ENCODE measurements at places on chromosomes 1 and 21.

DNA sequence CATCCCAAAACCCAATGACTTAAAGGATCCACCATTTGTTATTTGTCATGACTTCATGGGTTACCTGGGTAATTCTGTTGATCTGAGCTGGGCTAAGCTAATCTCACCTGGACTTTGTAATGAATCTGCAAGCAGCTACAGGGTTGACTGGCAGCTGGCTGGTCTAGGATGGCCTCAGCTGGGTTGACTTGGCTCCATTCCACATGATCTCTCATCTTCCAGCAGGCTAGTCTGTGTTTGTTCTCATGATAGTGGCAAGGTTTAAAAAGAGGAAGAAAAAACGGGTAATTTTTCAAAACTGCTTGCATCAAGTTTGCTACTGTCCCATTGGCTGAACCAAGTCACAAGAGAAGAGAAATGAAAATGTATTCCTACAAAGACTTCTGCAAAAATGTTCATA, 24.8 kb upstream of the ZMYM4 start:
- no peak for DNase-seq

GRCh38 chr1:178581351-178582303, 68.7 kb downstream of the TEX35 start:
- DNase-seq: no peak

GRCh38 chr1:83102630-83103071, 896.3 kb downstream of the TTLL7 start:
- no peak for DNase-seq

- peak; percentile 88 for DNase-seq
These were observed 17.0 kb downstream of the NES start for GRCh38 chr1:156659988-156660751.

All from activated gamma-delta T cell treated with Interleukin-2 at 50 U/mL for 16 hours (primary cell).